T-cell (primary cell): ENCODE measurements at places on chromosomes 4 and X.

- no peak for DNase-seq
Measured at GRCh38 chrX:39550795-39551361, 546.9 kb downstream of the BCOR start.

DNA sequence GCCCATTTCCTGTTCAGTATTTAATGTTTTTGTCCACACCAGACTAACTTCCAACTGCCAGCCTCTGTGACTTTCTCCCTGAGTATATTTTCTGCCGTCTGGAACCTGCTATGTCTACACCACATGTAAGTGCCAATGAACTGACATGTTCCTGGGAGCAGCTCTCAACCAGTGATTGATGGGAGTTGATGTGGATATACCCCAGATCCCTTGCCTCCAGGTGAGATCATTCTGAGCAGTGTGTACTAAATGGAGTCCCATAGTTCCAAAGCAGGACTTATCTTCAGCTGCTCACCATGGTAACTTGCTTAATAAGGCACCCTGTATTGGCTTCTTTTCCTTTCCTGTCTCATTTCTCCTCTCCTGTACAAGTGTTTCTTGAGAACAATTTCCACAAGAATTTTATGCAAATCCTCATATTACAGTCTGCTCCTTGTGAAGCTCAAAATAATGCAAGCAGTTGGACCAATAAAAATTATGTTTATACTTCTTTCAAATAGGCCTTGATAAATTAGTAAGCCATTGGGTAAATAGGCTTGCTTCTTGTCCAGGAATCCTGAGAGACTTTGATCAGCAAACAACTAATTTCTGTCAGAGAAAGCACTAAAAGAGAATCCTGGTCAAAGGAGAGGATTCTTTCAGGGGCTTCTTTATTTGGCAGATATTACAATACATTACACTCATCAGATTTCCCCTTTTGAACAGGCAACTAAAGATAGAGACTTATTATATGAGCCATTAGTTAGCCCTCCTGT lies 911.7 kb upstream of the NDST4 start:
- DNase-seq = no peak

DNA sequence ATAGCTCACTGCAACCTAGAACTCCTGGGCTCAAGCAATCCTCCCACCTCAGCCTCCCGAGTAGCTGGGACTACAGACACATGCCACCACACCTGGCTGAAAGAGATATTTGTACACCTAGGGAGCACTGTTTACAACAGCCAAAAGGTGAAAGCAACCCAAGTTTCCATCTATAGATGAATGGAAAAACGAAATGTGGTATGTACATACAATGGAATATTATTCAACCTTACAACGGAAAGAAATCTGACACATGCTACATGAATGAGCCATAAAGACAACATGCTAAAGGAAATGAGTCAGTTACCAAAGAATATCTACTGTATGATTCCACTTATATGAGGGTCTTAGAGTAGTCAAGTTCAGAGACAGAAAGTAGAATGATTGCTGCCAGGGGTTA lies 52.2 kb downstream of the ABCG2 start:
- DNase-seq = no peak

GRCh38 chr4:151992332-151993154 lies 231.7 kb upstream of the GATB start:
- no peak for DNase-seq

DNA sequence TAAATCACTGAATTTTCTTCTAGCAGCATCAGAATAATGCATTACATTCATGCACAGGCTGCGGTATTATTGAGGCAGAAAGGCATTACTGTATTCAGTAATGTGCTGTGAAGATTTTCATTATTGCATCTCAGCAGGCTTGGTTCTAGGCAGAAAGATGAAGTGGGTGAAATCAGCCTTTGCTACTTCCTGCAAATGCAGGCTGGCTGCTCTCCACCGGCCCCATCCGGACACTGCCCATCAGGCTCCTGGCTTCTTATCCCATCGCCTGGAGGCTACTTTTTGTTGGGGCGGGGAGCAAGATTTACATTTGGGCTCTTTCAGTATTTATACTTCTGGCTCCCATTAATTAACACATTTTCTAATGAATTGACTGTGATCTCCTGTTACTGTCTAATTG lies 117.8 kb downstream of the FRAS1 start:
- no peak for DNase-seq

- DNase-seq = no peak
Measured at GRCh38 chrX:110442635-110443034, 84.0 kb downstream of the RTL9 start.

DNA sequence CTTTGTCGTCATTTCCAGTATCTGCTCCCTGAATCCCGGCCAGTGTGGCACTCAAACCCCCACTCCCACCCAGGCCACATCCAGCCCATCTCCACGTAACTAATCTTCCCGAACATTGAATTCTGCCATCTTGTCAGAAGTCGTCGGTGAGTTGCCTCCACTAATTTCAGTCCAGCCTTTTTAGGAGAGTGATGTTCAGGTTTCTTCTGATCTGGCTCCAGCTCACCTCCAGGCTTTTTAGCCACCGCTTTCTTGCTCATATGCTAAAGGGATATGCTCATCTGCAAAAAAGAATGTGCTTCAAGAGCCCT lies 1.3 kb downstream of the TMEM165 start:
- no peak for DNase-seq

DNA sequence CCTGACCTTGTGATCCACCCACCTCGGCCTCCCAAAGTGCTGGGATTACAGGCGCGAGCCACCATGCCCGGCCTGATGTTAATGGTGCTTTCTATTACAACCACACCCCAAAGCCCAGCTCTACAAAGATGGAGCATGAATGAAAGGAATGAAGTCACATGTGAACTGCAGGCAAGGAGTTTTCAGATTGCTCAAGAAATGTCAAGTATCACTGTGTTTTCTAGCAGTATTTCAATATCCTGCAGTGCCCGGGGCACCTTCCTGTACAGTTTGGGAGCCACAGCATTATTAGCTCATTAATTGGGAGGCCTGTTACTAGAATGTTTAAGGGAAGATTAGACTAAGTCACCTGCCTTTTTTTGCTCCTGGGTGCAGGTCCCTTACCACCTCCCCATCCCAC lies 40.1 kb downstream of the PRIMPOL start:
- DNase-seq = no peak

- DNase-seq = no peak
Measured at GRCh38 chrX:119604766-119605463, 1.3 kb downstream of the NKRF start.

DNA sequence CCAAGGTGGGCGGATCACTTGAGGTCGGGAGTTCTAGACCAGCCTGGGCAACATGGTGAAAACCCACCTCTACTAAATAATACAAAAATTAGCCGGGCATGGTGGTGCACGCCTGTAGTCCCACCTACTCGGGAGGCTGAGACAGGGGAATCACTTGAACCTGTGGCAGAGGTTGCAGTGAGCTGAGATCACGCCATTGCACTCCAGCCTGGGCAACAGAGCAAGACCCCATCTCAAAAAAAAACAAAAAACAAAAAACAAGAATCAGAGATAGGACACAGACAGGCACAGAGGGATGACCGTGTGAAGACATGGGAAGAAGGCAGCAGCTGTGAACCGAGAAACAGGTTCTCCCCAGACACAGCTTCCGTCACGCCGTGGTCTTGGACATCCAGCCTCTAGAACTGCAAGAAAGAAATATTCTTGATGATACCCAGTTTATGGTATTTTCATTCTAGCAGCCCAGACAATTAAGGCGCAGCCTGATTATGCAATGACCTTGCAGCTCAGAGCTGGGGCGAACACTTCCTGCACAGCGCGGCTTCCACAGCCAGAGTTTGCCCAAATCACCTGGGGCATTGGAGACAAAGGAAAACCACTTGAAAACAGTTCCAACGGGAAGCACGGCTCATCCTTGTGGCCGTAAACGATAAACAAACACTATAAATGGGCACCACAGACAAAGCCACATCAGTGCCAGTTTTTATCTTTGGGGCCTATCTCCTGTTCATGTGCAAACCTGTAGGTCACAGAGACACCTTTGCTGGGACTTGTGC lies 4.2 kb upstream of the ARSD start:
- no peak for DNase-seq

GRCh38 chr4:120081726-120082125 lies 15.1 kb upstream of the MAD2L1 start:
- no peak for DNase-seq

DNA sequence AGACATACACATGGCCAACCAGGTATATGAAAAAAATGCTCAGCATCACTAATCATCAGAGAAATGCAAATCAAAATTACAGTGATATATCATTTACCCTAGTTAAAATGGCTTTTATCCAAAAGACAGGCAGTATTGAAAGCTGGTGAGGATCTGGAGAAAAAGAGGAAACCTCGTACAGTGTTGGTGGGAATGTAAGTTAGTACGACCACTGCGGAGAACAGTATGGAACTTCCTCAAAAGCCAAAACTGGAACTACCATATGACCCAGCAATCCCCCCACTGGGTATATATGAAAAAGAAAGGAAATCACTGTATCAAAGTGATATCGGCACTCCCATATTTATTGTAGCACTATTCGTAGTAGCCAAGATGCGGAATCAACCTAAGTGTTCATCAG lies 23.4 kb downstream of the ABHD18 start:
- no peak for DNase-seq

- DNase-seq = no peak
Measured at GRCh38 chrX:72360326-72360725, 54.6 kb upstream of the CITED1 start.

GRCh38 chrX:47992095-47992380 lies 11.8 kb downstream of the ZNF182 start:
- no peak for DNase-seq

GRCh38 chr4:123827511-123827910 lies 430.9 kb downstream of the SPRY1 start:
- no peak for DNase-seq

GRCh38 chr4:53994382-53995102 lies 69.9 kb downstream of the CHIC2 start:
- DNase-seq = no peak

DNA sequence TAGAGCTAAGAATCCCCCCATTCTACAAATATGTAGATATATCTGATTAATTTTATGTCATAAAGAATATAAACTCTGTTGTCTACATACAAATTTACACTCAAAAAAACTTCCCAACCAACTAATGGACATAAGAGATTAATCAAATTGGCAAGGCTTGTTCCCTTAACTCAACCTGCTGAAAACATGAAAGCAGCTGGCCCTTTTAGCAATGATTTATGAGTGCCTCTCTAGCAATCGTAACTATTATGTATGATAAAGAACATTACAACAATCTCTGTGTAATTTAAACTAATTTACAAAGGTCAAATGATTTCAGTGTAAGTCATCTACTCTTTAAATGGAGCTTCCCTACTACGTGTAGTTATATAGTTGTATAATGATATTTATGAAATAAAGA lies 83.1 kb upstream of the FTHL17 start:
- no peak for DNase-seq

GRCh38 chrX:48470833-48471118 lies 716 bp upstream of the SLC38A5 start:
- DNase-seq = no peak

DNA sequence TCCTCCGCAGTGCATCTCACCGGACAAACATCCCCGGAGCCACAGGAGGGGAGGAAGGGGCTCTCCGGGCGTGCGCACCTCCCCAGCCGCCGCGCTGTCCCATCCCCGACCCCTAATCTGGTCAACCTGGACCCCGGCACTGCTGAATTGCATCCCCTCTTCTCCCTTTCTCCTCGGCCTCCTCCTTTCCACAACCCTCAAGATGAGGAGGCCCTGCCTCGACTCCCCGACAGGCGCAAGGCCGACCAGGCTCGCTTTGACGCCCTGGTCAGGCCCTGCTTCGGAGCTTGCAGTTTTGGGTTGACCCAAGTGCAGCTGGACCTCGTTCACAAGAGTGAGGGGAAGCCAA lies 2.3 kb downstream of the PDGFRA start:
- DNase-seq = no peak

GRCh38 chr4:78552389-78553042 lies 946 bp downstream of the ANXA3 start:
- DNase-seq = no peak

DNA sequence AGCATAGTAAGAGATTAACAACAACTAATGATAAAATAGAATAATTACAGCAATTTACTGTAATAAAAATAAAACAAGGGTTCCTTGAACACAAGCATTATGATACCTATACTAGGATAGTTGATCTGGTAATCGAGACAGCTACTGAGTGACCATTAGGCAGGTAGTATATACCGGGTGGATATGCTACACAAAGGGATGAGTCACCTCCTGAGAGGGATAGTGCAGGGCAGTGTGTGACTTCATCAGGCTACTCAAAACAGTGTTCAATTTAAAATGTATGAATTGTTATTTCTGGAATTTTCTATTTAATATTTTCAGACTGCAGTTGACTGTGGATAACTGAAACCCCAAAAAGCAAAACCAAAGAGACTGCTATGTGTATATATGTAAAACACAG lies 9.7 kb upstream of the ANTXR2 start:
- DNase-seq = no peak

- no peak for DNase-seq
Measured at GRCh38 chr4:84319124-84319523, 180.0 kb downstream of the NKX6-1 start.

- DNase-seq = no peak
Measured at GRCh38 chrX:3738509-3738908, 25.1 kb upstream of the PRKX start.

GRCh38 chr4:136106753-136107152 lies 1425.5 kb downstream of the PCDH18 start:
- DNase-seq = no peak

- DNase-seq = no peak
Measured at GRCh38 chr4:84451546-84451945, 47.5 kb downstream of the NKX6-1 start.

DNA sequence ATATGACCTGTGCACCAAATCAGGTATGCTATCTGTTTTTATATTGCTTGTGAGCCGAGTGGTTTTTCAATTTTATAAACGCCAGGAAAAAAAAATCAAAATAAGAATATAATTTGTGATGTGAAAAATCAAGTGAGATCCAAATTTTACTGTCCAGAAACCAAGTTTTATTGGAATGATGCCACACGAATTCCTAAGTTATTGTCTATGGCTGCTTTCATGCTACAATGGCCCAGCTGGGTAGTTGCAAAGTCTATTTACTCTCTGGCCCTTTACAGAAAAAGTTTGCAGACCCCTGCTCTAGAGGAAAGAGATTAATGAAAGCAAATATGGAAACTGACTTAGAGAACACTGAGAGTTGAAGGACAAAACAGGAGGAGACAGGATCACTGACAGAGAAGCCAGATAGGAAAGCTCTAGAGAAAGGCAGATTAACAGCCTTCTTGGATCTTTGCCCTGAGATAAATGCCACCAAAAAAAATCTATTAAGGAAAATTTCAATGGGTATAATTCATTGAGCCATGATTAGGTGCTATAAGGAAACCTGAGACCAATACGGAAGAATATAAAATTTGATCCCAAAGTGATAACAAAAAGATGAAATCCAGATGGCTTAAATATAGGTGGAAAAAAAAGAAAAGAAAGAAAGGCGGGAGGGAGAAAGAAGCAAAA lies 29.8 kb downstream of the PRSS12 start:
- no peak for DNase-seq

DNA sequence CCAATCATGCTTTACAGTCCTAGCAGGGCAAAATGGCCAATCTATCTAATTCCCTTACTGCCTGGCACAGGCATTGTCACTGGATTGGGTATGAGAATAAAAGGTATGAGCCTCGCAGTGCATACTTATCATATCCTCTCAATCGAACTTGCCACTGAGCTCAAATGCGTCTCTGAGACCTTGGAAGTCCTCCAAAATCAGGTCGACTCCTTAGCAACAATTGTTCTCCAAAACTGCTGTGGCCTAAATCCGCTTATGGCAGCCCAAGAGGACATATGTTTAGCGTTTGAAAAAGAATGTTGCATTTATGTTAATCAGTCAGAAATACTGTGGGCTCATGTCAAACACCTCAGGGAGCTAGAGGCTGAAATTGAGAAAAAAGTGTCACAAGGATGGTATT lies 69.7 kb downstream of the SPIN4 start:
- DNase-seq = no peak

- peak; percentile 2 for DNase-seq
Measured at GRCh38 chrX:119885554-119886428, 9.9 kb upstream of the AKAP14 start.
